ENCODE measurements at places on chromosomes 2 and 18.

- no peak for DNase-seq
These were observed 225.5 kb upstream of the GALNT5 start for GRCh38 chr2:157032017-157032416.

DNA sequence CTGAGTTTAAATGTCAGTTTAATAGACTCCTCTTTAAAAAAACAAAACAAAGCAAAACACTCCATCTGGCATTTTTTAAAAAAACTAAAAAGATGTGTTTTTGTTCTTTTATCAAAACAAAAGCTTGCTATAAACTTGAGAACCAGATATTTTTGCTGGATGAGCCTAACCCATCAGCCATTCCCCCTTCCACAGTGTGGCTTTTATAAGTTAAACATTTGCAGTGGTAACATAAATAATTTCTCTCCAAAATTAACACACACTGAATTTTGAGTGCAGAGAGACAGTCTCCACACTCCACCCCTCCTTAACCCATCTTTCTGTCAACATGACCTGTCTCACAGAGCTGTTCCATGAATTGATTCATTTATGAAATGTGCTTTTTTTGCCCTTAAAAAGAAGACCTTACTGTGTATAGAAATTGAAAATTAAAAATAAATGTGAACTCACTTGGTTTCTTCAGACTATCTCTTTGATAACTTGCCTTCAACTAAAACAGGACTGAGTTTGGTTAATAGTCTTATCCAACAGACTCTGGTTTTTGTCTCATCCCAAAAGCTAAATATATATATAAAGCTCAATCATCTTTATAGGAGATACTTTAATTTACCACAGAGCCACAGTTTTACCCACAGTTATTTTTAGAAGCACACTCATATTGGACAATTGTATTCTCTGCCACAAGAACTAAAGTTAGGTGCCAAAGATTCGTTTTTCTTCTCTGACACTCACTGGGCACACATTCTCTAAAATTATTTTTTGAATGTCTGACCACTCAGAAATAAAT, 64.8 kb upstream of the STK39 start:
- peak; percentile 12 for DNase-seq

DNA sequence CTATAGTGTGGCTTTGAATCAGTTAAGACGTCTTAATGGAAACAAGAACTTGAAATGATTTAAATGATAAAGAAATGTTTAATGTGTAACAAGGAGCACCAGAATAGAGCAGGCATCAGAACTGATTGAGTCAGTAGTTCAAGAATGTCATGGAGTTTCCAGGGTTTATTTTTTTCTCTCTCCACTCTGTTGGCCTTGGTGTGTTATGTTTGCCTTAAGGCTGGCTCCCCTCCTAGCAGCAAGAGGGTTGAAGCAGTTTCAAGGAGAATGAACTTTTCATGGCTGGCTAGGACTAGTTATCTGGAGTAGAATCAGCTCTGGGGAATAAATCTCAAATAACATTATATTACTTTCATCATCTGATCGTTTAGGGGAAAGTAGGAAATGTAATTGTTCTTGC, 13.4 kb upstream of the GLS start:
- DNase-seq = no peak

- DNase-seq = no peak
These were observed 19.2 kb upstream of the TANK start for GRCh38 chr2:161141033-161141432.

DNA sequence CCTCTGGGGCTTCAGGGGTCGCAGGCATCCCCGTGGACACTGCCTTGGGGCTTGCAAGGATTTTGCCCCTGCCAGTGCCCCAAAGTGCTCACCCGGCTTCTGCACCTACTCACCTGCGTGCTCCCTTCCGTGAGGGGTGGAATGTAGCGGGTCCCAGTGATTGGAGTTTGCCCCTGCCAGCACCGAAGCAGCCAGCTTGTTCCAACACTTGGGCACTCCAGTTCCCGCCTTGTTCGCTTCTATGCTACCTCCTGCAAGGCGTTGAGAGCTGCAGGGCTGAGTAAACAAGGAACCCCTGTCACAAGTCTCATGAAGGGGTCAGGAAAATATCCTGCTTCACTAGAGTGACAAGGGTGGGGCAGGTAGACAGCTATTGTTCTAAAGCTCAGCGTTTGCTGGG, 631.5 kb downstream of the EPHA4 start:
- DNase-seq = no peak

Measured in NCI-H1092 treated with DMSO at 0.1 percent for 48 hours (cell line).